ENCODE measurements at places on chromosomes 5 and 9.

DNA sequence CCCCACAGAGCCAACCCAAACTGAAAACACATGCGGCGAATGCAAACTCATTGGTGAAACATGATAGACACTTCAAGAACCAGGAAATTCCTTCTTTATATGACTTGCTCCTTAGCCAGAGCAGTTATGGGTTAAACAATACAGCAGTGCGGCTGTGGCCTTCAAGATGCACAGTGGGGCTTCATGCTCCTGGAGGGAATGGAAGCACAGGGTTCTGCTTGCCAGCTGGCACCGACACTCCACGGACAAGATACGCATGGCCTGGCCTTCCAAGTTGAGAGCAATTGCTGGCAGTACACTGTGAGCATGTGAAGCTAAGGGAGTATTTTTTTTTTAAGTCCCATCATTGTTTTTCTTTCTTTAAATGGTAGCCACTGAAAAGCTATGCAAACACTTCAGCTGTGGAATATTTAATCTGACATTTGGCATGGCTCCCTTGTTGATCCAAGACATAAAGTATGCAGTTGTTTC, 451.6 kb upstream of the CD180 start:
- DNase-seq: no peak

DNA sequence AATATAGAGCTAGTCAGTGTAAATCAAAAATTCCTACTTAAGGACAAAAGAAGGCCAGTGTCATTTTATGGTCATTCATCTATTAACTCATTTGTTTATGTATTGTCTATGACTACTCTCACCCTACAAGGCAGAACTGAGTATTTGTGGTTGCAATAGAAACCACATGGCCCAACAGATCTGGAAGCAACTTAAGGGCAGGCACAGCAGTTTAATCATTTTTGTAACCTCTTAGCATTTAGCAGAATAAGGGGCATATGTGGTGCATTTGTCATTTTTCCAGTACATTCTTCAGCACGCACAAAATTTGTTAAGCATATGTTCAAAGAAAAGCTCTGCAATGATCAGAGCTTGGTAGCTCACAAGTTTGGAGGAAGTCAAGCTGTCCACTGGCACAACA, 1.1 kb downstream of the FKBP15 start:
- DNase-seq: no peak

DNA sequence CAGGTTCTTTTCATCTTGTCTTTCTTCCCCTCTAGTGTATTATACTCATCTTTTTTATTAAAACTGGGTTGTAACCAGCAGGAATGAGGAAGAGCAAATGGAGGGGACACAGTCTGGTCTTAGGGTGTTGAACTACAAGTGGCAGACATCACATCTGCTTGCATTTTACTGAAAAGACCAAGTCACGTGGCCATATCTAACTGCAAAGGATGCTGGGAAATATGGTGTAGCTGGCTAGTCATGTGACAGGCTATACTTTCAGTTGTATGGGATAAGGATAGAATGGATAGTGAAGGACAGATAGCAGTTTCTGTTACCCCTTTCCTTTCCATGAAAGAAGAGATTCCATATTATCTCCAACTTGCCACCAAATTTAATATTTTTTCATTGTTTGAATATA, 13.0 kb upstream of the FGD3 start:
- DNase-seq: no peak

DNA sequence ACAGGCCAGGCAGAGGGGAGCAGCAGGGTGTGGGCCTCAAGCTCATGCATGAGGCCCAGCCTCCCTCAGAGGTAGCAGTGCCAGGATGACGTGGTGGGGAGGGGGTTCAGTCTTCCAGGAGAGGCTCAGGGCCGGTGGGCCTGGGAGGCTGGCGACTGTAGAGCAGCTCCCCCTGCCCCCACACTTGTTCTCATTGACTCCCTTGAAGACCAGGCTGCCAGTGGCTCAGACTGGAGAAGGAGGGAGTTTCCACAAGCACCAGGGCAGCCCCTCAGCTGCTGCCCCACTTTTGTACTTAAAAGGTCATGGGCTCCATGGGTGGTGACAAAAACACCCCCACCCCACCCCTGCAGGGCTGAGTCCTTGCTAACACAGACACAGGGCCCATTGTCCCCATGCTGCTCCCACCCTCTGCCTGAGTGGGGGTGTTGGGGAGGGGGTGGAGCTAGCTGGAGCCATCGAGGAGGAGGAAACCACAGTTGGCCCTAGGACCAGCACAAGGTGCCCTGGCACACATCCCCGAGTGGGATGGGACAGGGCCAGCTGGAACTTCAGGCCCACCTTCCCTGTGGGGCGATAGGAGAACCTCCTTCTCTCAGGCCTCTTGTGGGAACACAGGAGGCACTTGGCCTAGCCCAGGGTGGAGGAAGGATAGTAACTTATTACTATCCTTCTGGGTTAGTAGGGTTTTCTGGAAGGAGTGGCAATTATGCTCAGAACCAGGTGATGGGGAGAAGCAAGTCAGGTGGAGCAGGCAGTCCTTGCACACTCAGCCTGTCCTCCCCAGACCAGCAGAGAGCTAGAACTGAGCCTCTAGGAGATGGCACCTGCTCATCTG, 10.7 kb downstream of the PDLIM4 start:
- no peak for DNase-seq

DNA sequence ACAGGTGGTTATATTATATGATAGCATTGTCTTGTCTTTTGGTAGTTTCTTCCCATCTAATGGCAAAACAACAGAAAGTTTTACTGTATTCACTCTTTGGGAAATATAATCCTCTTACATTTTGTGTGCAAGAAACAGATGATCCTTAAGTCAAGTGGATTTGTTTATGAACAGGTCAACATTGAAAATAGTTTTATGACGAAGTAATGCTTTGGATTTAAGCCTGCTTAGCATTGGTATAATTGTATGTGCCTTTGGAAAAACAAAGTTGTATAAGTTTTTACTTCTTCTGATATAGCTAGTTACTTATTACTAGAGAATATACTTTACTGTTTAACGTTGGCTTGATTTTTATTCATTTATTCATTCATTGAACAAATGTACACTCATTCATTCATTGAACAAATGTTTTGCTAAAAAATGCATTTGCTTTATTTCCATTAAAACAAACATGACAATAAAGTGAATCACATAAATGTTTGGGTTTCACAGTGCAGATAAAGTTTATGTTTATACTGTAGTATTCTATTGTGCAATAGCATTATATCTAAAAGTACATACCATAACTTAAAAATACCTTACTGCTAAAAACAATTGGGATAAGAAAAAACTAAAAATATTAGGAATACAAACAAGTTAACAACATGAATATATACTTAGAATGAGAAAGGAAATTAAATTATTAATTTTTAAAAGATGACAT, 12.3 kb downstream of the SGCD start:
- DNase-seq: no peak

GRCh38 chr5:18807256-18808149, 1173.2 kb downstream of the TAF11L14 start:
- no peak for DNase-seq

DNA sequence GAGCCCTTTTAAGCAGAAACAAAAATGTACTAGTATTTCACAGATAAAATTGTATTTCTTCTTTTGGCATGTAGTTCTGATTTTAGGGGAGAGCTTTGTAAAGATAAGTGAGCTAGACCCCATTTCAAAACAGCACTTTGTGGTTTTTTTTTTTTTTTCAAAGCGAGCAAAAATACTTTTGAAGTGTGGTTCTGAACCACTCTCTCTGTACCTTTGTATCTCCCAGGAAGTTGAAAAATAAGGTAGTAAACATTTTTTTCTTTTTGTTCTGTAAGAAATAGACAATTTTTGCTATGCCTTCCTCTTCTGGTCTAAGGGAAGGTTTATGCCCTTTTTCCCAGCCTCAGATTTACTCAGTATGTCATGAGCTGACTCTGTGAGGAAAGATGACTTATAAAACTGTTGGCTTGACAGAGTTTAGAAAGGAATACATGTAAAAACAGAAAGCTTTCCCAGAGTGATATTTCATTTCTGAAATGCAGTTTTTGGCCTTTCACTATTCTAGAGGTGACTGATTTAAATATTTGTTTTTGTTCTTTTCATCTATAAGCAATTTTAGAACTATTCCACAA, 12.5 kb downstream of the ERCC6L2 start:
- no peak for DNase-seq

DNA sequence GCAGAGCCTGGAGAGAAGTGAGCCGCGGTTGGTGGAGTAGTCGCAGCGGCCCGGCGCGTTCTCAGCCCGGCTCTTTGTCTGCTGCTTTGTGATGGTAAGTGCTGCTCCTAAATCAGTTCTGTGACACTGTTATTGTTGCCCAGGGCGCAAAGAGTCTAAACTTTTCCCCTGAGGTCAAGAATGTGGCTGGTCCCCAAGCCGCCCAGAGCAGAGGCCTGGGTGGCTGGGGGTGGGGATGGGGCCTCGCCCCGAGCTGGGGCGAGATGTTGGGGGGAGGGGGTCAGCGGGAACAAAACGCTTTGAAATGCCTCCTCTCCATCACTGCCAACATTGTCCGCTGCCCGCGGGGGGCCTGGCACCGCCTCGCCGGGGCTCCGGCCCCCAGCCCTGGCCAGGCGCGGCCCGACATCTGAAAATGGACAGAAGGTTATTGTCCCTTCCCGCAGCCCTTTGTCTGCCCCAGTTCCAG, 11.7 kb upstream of the CERCAM start:
- DNase-seq: no peak

DNA sequence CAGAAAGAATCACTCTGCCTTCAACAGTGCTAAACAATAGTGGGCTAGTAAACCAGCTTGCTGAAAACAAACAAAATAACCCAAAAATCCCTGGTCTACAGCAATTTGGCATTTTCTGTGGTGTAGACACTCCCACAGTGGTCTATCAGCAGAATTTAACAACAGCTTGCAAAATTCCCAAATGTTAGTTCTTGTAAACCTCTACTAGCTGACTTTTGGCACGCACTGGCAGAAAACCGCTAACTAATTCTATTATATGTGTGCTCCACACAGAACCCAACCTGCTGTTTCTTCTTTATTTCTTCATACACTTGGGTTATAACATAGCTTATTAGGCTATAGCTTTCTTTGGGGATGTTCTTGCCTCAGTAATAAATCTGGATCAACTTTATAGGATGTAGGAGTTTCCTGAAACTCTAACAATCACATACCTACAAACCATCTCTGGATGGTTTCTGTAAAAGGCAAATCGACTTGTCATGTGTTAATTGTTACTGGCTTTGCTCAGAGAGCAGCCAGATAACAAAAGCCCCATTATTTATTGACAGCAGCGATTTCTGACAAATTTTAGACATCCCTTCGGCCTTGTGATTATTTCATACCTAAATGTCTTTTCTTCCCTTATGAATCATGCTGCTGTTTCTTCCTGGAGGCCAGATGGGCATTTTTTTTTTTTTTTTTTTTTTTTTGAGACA, 82.7 kb upstream of the NAA35 start:
- DNase-seq: no peak

- DNase-seq: no peak
Measured at GRCh38 chr5:69209602-69210001, 20.2 kb downstream of the CENPH start.

GRCh38 chr5:126516133-126516532, 78.9 kb downstream of the ALDH7A1 start:
- no peak for DNase-seq

GRCh38 chr9:95830768-95831167, 44.7 kb upstream of the ERCC6L2 start:
- no peak for DNase-seq

All from stimulated activated CD8-positive, alpha-beta memory T cell treated with anti-CD3 and anti-CD28 coated beads, Interleukin-2, amount 100 ng/mL, for 1 hour (primary cell).